A549 treated with CpdA at 1 μM for 4 hours (cell line): ENCODE measurements at places on chromosomes 1 and 21. TPM values are rescaled to one million over a fixed set of nuclear protein-coding genes. Genes with fewer than 3 reads are reported as not detected.

The EFNA1 gene
- 35.9 to 42.4 TPM (median 36.7 TPM) in 5 replicates for total RNA-seq

The DMBX1 gene
- 0.61 to 1.5 TPM (median 0.82 TPM) in 5 replicates for total RNA-seq

The LCE1F gene
- total RNA-seq = not detected in 5 replicates

The OR2T4 gene
- total RNA-seq = not detected in 5 replicates

The CROCC gene
- 6.4 to 9.4 TPM (median 8.1 TPM) in 5 replicates for total RNA-seq

The PGLYRP4 gene
- total RNA-seq = not detected in 5 replicates

The CASQ1 gene
- total RNA-seq = not detected in 5 replicates

The DHCR24 gene
- total RNA-seq = 35.2 to 44.0 TPM (median 39.5 TPM) in 5 replicates

The CRB1 gene
- total RNA-seq = not detected in 5 replicates

The RHD gene
- not detected in 5 replicates for total RNA-seq

The HES4 gene
- 23.7 to 67.7 TPM (median 49.6 TPM) in 5 replicates for total RNA-seq

The C1orf50 gene
- total RNA-seq = 2.0 to 4.3 TPM (median 3.2 TPM) in 5 replicates

The GOLT1A gene
- total RNA-seq = 3.5 to 6.8 TPM (median 4.7 TPM) in 5 replicates

The CAMK1G gene
- 0.22 to 0.50 TPM (median 0.43 TPM) in 5 replicates for total RNA-seq

The FCRLA gene
- 0.03 TPM in 1 of 5 replicates, not detected in the others for total RNA-seq

The ANGPTL3 gene
- total RNA-seq = not detected in 5 replicates

The PTGFR gene
- 0.02 TPM in 1 of 5 replicates, not detected in the others for total RNA-seq

The OR2L8 gene
- total RNA-seq = not detected in 5 replicates

The BNIPL gene
- 0.09 to 0.12 TPM (median 0.11 TPM) in 4 of 5 replicates, not detected in the other for total RNA-seq

The GPA33 gene
- not detected in 5 replicates for total RNA-seq

The IKBKE gene
- 7.4 to 9.5 TPM (median 8.8 TPM) in 5 replicates for total RNA-seq

The FMOD gene
- 0.01 to 0.05 TPM in 2 of 5 replicates, not detected in the others for total RNA-seq

The CD34 gene
- total RNA-seq = 0.01 TPM in 1 of 5 replicates, not detected in the others

The SERINC2 gene
- total RNA-seq = 16.5 to 28.9 TPM (median 27.1 TPM) in 5 replicates

The FAM229A gene
- 2.9 to 5.4 TPM (median 3.8 TPM) in 5 replicates for total RNA-seq

The SPRR2G gene
- total RNA-seq = not detected in 5 replicates

The TNNT2 gene
- total RNA-seq = 0.06 to 0.30 TPM in 2 of 5 replicates, not detected in the others

The PPIAL4G gene
- total RNA-seq = not detected in 5 replicates

The SLC25A34 gene
- total RNA-seq = 0.20 to 0.45 TPM (median 0.35 TPM) in 5 replicates

The TEX38 gene
- total RNA-seq = not detected in 5 replicates

The TSPEAR gene
- total RNA-seq = 0.04 TPM in 1 of 5 replicates, not detected in the others

The SORT1 gene
- 3.4 to 5.0 TPM (median 3.7 TPM) in 5 replicates for total RNA-seq

The CFHR3 gene
- 0.09 to 0.23 TPM (median 0.13 TPM) in 4 of 5 replicates, not detected in the other for total RNA-seq

The C1orf87 gene
- not detected in 5 replicates for total RNA-seq

The CD5L gene
- total RNA-seq = not detected in 5 replicates

The NUP210L gene
- not detected in 5 replicates for total RNA-seq

The OR2T35 gene
- not detected in 5 replicates for total RNA-seq

The FAM72D gene
- total RNA-seq = 6.1 to 7.5 TPM (median 6.6 TPM) in 5 replicates

The KCNK1 gene
- total RNA-seq = 14.3 to 20.3 TPM (median 18.1 TPM) in 5 replicates

The RHBDL2 gene
- 1.9 to 3.1 TPM (median 2.2 TPM) in 5 replicates for total RNA-seq

The PIK3R3 gene
- total RNA-seq = 0.72 to 1.1 TPM (median 0.96 TPM) in 5 replicates

The PER3 gene
- total RNA-seq = 0.77 to 1.3 TPM (median 1.0 TPM) in 5 replicates

The PTPRU gene
- total RNA-seq = 6.4 to 8.3 TPM (median 7.0 TPM) in 5 replicates

The ABCB10 gene
- 15.3 to 19.6 TPM (median 18.0 TPM) in 5 replicates for total RNA-seq

The HTR6 gene
- 0.10 to 0.15 TPM (median 0.14 TPM) in 3 of 5 replicates, not detected in the others for total RNA-seq

The HES2 gene
- 2.3 to 3.5 TPM (median 3.0 TPM) in 5 replicates for total RNA-seq

The FOXD2 gene
- total RNA-seq = 0.31 to 0.56 TPM (median 0.50 TPM) in 5 replicates

The RAP1GAP gene
- total RNA-seq = 8.7 to 14.4 TPM (median 12.2 TPM) in 5 replicates

The RPE65 gene
- not detected in 5 replicates for total RNA-seq

The IL19 gene
- total RNA-seq = not detected in 5 replicates

The BMP8B gene
- 3.1 to 4.3 TPM (median 4.1 TPM) in 5 replicates for total RNA-seq

The ETNK2 gene
- total RNA-seq = 3.0 to 4.1 TPM (median 3.4 TPM) in 5 replicates

The SRSF10 gene
- total RNA-seq = 79.8 to 90.0 TPM (median 81.8 TPM) in 5 replicates
